ENCODE measurements at places on chromosomes 7 and 10. TPM values are rescaled to one million over a fixed set of nuclear protein-coding genes. Genes with fewer than 3 reads are reported as not detected.
A peak's percentile ranks its signal among the peaks of the same experiment; 100 is the strongest.

The POU6F2 gene
- 0.05 TPM for total RNA-seq

The CFAP70 gene
- total RNA-seq = 1.7 TPM

The TMEM26 gene
- total RNA-seq = 3.4 TPM

The RARRES2 gene
- 6.5 TPM for total RNA-seq

The HOXA4 gene
- total RNA-seq = 0.42 TPM

The STYXL1 gene
- total RNA-seq = 36.9 TPM

The KIF11 gene
- total RNA-seq = 39.9 TPM

The SUN3 gene
- total RNA-seq = 1.1 TPM

The MMD2 gene
- not detected for total RNA-seq

The RHOBTB1 gene
- total RNA-seq = 4.5 TPM

The CCSER2 gene
- total RNA-seq = 35.8 TPM

The PKD1L1 gene
- total RNA-seq = 0.19 TPM

The RADIL gene
- 0.19 TPM for total RNA-seq

The GFRA1 gene
- total RNA-seq = 5.0 TPM

The PDLIM1 gene
- total RNA-seq = 18.2 TPM

The CH25H gene
- total RNA-seq = 8.5 TPM

DNA sequence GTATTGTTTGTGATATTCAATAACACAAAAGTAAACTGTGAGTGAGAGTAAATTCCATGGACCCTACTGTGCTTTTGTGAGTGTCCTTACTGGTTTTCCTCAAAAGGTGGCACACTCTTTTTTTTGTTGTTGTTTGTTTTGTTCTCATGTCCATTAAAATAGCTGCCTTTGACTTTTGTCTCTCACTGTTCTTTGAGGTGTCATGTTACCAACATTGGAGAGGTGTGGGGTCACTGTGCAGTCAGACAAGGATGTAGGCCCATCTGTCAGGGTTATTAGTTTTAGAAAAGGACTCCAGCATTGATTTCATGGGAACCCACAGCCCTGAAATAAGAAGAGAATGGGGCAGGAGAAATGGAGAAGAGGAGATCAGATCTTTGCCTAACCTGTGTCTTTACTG lies 383.1 kb downstream of the SORCS3 start:
- DNase-seq = no peak

- no peak for DNase-seq
Measured at GRCh38 chr10:132560241-132560731, 22.7 kb downstream of the INPP5A start.

DNA sequence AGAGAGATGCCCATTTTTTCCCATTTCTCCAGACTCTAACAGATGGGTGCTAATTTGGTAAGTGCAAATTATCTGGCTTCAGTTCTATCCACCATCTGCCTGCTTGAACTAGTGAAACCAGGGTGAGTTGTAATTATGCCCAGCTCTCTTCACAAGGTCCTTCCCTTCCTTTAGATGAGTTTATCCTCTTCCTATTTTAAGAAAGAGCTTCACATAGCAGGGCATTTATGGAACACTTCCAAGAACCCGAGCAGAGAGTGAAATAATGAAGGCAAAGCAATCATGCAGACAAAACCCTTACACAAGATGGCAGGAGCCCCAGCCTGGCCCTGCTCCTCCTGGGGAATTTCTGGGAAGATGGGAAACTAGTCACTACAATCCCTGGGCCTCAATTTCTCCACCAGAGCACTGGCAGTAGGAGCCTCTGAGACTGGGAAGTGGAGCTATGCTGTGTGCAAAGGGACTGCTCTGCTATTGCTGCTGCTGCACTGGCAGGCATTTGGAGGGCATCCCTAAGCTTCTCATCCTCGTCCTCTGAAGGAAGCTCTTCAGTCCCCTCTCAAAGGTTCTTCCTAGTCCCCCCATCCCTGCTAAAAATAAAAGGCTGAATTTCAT lies 33.7 kb upstream of the PLXNA4 start:
- no peak for DNase-seq

- DNase-seq = no peak
Measured at GRCh38 chr10:130875116-130875515, 436.4 kb downstream of the TCERG1L start.

GRCh38 chr10:132223156-132223590 lies 36.4 kb downstream of the DPYSL4 start:
- DNase-seq = peak; percentile 61

DNA sequence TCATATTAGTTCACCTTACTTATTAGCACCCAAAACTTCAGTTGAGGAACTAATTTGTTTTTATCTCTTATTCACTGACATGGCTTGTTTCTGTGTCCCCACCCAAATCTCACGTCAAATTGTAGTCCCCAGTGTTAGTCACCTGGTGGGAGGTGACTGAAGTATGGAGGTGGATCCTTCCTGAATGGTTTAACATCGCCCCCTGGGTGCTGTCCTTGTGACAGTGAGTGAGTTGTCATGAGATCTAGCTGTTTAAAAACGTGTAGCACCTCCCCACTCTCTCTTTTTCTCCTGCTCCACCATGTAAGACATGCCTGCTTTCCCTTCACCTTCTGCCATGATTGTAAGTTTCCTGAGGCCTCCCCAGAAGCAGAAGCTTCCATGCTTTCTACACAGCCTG lies 75.0 kb upstream of the HECTD2 start:
- DNase-seq = no peak

GRCh38 chr7:22647451-22648257 lies 79.3 kb upstream of the IL6 start:
- no peak for DNase-seq

DNA sequence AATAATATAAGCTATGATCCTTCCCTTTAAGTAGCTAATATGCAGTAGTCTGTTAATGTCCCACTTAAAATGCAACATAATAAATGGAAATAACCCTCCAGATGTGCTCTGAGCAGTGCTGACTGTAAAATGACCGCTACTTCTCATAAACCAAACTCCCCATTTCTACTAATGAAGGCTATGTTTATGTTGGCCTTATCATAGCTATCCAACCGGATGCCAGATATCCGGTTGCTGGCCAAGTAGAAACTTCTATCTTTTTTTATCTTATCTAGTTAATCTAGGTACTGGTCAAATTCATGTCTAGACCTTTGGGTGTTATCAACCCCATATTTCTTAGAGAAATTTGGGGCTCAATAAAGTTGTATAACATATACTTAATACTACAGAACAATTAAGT lies 56.6 kb downstream of the CHRM2 start:
- no peak for DNase-seq

- peak; percentile 16 for DNase-seq
Measured at GRCh38 chr10:78658645-78659597, 409.8 kb upstream of the ZMIZ1 start.

GRCh38 chr10:13637303-13637856 lies 50.6 kb downstream of the PRPF18 start:
- no peak for DNase-seq

GRCh38 chr7:133135451-133135850 lies 53.6 kb upstream of the CHCHD3 start:
- no peak for DNase-seq

DNA sequence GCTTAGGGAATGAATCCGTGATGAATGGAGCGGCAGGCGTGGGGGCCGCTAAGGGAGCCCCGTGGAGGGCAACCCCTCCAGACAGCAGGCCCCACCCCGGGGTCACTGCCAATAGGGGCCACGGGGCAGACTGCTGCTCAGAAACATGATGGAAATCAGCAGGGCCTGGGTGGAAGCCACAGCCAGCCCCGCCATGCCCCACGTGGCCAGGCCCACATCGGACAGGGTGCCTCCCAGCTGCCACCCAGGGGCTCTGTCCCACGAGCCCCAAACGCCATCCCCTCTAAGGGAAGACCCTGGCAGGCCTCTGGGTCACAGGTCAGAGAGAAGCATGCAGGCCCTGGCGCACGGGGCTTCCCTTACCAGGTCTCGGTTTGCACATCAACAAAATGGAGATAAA lies 28.4 kb downstream of the TNRC18 start:
- DNase-seq = no peak

DNA sequence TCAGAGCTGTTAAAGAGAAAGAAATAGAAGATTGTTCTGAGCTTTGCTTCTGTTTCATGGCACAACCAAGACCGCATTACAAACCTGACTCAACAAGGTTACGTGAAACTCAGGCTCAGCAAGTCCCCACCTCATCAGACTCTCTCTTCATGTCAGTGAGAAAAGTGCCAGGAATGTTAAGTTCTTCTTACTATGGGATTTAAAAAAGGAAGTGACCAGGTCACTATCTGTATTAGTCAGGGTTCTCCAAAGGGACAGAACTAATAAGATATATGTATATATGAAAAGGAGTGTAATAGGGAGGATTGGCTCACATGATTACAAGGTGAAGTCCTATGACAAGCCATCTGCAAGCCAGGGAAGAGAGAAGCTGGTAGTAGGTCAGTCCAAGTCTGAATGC lies 25.4 kb upstream of the PAPSS2 start:
- DNase-seq = no peak

DNA sequence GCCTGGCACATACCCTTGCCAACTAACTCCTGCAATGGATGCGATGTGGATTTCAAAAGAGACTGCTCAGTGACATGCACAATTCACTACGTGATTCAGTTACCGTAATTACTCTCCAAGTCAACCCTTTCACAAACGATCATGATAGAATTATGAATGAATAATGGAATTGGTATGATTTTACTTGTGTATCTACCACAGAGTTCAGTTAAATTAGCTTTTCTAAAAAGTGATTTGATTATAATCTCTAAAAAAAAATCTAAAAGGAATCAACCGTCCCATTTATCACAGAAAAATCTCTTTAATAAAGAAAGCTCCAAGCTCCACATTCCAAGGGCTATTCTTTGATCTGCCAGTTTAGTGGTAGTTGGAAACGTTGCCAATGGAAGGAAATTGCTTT lies 30.4 kb upstream of the RSU1 start:
- DNase-seq = no peak

GRCh38 chr7:33882950-33883670 lies 22.2 kb upstream of the BMPER start:
- DNase-seq = no peak

GRCh38 chr7:73342645-73343044 lies 14.7 kb downstream of the FKBP6 start:
- no peak for DNase-seq

- DNase-seq = no peak
Measured at GRCh38 chr10:29663718-29664117, 28.9 kb upstream of the SVIL start.

- no peak for DNase-seq
Measured at GRCh38 chr10:4549139-4549653, 276.8 kb upstream of the AKR1E2 start.

- no peak for DNase-seq
Measured at GRCh38 chr10:68792115-68792514, 35.2 kb upstream of the STOX1 start.

DNA sequence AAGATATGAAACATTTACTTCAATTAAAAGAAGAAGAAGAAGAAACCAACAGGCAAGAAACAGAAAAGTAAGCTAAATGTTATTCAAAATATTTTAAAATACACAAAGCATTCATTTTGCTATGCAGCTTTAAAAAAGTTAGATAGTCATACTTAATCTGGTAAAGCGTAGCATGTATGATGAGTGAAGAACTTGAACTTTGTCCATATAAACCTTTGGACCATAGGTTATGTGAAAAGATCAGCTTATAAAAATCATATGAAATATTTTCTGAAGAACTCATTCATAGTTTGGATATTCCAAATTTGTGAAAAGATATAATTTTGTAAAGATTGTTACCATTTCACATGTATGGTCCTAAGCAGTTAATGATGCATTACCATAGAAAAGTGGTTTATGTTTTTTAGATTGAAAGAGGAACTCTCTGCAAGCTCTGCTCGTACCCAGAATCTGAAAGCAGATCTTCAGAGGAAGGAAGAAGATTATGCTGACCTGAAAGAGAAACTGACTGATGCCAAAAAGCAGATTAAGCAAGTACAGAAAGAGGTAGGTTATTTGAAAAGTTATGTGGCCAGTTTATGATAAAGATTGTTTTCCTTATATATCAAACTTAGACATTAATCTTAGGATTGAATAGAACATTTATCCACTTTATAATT lies 37.3 kb downstream of the KIF20B start:
- no peak for DNase-seq

DNA sequence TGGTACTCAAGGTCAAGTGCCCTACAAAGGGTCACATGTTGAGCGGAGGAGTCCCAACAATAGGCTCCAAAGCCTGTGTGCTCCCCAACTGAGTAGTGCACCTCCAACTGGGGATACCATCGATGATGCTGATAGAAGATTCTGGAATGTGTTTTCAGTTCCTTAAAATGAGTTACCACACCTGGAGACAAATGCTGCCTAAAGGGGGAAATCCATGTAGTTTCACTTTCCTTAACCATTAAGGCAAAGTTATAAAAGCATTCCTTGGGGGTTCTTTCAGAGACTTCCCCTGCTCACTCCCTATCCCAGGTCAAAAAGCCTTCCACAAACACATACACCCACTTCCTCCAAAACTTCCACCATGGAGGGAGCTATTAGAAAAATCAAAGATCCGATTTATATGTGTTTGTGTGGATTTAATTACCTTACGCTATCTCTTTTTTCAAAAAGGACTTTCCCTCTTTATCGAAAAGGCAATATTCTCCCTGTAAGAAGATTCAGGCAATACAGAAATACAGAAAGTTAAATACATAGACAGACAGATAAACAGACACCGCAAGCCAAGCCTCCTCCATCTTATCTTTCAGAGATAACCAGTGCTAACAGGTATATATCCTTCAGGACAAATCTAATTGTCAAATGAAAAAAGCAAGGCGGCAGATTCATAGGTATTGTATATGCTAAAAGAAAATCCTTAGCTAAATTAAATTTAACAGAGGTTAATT lies 135.9 kb upstream of the ASAH2 start:
- no peak for DNase-seq

- no peak for DNase-seq
Measured at GRCh38 chr10:60430017-60430416, 40.3 kb upstream of the ANK3 start.

- no peak for DNase-seq
Measured at GRCh38 chr10:79028451-79029010, 40.2 kb upstream of the ZMIZ1 start.

- DNase-seq = no peak
Measured at GRCh38 chr7:4169455-4169854, 512.6 kb upstream of the FOXK1 start.

All from thymus (tissue), 14 donors.